ENCODE measurements at places on chromosomes 4 and X. TPM values are rescaled to one million over a fixed set of nuclear protein-coding genes. Genes with fewer than 3 reads are reported as not detected.

FAM13A gene
- 25.3 TPM for total RNA-seq

ATP11C gene
- 40.0 TPM for total RNA-seq

WDFY3 gene
- total RNA-seq, result 59.7 TPM

ASB12 gene
- total RNA-seq, result not detected

ADRA2C gene
- total RNA-seq, result 0.28 TPM

DNA sequence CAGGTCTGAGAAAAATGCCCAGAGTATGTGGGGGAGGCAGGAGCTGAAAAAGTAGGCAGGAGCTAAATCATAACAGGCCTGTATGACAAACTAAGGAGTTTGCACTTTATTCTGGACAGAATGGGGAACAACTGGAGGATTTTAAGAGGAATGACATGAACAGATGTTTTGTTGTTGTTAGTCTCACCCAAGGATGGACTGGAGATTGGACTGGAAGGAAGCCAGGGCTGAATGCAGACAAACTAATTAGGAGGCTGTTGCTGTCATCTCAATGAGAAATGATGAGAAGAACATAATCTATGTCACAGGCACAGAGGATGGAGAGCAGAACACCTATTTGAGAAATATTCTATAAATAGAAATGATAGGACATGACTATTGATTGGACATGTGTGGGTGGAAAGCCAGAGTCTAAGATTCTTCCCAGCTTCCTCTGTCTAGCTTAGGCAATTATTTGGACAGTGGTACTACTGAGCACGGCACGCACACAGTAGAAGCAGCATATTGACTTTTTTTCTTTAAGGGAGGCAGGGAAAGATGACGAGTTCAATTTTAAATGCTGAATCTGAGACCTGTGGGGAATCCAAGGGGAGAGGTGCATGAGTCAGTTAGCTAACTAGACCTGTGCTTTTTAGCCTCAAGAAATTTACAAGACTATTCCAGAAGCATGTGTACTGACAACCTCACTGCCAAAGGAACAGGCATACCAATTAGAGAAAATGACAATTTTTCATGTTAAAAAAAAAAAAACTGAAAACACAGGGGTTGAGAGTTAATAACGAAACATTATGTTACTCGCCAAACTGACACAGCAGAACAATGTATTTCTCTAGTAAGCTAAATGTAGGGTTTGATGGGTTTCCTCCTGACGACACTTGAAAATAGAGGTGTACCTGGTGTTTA lies 963 bp upstream of the USO1 start:
- DNase-seq, result peak; percentile 80

- no peak for DNase-seq
Measured at GRCh38 chrX:153750127-153750774, 13.8 kb upstream of the PLXNB3 start.

DNA sequence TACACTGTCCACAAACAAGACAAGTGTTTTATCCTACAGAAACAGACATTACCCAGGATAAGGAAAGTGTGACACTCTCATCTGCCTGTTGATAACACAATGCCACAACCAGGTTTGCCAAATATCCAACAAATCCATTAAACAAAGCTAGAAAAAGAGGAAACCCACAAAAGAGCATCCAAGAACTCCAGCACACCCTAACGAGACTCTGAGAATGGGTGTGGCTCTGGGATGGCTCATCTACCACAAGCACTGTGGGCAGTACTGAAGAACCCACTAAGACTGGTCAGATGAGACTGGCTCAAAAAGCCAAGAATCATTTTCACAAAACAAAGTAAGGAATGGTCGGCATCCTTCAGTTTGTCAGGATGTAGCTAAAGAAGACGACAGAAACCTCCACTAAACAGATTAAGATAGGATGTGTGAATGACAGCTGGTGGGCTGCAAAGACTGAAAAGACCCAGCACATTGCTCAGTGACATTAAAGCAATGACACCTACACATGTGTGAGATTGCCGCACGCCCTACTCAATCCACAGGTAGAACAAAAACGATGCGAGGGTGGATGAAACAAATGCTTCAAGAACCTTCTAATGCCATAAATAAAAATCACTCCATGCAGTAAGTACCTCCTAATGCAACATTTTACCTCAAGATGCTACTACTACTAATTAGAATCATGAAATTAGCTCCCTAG lies 14.7 kb downstream of the ATP8A1 start:
- no peak for DNase-seq

DNA sequence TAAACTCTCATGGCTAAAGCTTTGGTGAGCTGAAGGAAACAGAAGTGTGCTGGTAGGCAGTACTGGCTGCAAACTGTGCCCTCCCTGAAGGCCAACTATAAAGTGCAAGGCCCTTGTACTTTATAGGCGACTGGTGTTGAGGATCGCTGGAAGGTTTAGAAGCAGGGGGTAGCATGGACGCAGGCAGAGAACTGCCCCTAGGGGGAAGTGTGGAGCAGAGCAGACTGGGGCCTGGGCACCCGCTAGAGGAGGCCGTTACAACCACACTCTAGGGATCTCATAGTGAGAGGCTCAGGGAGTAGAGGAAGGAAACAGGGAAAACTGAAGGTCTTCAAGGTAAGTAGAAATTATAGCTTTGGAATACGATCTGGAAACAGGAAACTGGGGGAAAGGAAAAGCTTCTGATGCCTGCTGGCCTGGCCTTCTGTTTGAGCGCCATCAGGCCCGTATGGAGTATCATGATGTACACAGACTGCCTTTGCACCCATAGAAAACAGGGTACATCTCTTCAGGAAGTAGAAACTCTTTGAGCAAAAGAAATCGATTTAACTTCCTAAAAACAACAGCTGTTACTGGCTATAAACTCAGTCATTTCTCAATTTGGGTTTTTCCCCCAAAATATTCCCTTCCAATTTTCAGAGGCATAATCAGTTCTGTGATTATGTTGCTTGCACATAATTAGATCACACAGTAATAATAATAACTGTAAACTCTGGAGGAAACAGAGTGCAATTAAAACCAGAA lies 23.9 kb upstream of the TMSB4X start:
- DNase-seq, result no peak

- peak; percentile 19 for DNase-seq
Measured at GRCh38 chr4:109441862-109442458, 8.3 kb downstream of the SEC24B start.

GRCh38 chr4:33543941-33544450 lies 2700.3 kb downstream of the ARAP2 start:
- no peak for DNase-seq

GRCh38 chr4:33071535-33071934 lies 2351.4 kb downstream of the PCDH7 start:
- DNase-seq, result peak; percentile 1

DNA sequence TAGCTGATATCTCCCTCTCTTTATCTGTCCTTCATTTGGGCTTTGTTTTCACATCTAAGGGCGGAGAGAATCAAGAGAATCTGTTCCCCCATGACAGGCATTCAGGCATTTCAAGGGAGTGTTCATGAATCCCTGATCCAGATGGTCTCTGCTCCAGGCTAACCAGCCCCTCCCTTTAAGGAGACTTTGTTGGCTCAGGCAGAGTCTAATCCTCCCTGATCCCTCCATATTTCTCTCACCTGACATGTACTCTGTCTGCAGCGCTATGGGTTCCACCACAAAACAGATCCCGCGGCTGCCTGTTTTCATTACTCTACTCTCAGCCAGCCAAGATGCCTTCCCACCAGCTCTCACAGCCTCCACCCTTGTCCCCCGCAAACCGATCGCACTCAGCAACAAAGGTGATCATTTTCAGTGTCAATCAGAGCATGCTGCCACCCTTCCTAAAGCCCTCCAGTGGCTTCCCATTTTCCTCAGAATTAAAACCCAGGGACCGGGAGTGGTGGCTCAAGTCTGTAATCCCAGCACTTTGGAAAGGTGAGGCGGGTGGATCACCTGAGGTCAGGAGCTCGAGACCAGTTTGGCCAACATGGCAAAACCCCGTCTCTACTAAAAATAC lies 30.3 kb upstream of the SLC2A9 start:
- DNase-seq, result no peak

DNA sequence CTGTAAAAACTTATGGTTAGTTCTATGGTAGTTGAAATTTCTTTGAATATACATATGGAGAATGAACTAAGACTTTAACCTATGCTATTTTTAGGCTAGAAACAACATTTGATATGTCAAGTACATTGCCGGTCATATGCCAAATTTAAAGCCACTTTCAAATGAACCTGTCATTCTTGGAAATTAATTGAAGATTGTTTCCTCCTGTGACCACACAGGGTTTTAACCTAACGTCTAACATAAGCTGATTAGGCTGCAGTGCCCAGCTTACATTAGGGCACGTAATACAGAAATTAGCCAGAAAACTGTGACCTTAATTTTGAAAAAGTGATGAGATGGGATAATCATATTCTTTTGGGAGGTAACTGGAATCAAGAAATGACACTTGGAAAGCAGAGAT lies 645.9 kb downstream of the FSTL5 start:
- DNase-seq, result no peak

DNA sequence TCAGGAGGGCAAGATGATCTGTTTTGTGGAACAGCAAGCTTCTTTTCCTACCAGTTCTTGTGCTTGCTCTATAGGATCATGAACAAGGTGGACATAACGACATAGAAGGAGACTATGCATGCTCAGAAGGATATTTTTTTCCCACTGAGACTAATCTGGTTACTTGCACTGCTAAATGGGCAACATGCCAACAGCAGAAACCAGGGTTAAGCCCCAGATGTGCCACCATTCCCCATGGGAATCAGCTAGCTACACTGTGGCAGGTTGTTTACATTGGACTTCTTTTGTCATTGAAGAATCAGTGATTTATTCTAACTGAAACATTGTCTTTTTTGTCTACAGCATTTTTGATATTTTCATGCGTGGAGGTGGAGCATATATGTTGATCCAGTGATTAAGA lies 165.6 kb downstream of the C4orf33 start:
- DNase-seq, result no peak

GRCh38 chrX:40224658-40225057 lies 126.9 kb upstream of the BCOR start:
- no peak for DNase-seq

DNA sequence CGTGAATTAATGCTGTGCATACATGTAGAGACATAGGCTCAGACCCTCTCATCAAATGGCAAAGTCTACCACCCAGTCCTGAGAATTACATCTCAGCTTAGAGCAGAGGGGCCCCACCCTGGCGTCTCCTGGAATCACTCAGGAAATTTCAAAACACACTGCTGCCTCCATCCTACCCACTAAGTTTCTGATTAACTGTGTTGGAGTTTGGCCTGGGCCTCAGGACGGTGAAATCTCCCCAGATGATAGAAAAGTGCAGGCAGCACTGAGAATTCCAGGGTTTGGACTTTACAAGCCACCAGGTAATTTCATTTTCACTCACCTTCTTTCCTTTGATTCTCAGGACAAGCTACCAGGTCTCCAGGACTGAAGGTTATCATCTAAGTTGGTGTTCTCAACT lies 3.3 kb upstream of the FAM9C start:
- DNase-seq, result no peak

DNA sequence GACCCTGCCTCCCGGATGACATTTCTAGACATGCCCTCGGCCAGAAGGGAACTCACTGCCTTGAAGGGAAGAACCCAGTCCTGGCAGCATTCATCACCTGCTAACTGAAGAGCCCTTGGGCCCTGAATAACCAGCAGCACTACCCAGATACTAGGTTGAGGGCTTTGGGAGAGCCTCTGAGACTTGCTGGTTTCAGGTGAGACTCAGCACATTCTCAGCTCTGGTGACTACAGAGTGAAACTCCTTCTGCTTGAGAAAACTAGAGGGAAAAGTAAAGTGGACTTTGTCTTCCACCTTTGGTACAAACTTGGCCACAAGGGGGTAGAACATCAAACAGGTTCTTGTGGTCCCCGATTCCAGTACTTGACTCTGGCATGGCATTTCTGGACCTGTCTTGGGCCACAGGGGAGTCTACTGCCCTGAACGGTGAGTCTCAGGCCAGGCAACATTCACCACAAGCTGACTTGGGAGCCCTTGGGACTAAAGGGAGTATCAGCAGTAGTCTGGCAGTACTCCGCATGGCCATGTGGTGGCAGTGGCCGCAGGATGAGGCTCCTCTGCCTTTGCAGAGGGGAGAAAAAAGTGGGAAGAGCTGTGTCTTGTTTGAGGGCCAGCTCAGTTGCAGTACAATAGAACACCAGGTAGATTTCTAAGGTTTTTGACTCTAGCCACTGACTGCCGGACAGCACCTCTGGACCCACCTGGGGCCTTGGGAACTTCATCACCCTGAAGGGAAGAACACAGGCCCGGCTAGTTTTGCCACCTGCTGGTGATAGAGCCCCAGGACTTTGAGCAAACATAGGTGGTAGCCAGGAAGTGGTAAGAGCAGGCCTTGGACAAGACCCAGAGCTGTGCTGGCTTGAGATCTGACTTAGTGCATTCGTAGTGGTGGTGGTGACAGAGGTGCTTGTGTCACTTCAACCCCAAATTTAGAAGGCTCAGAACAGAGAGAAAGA lies 414.8 kb downstream of the OPHN1 start:
- peak; percentile 32 for DNase-seq

GRCh38 chr4:6716958-6717655 lies 1.1 kb downstream of the BLOC1S4 start:
- DNase-seq, result peak; percentile 34

GRCh38 chrX:39903937-39904336 lies 193.8 kb downstream of the BCOR start:
- DNase-seq, result peak; percentile 44

- no peak for DNase-seq
Measured at GRCh38 chr4:76800902-76801301, 97.0 kb downstream of the SOWAHB start.

DNA sequence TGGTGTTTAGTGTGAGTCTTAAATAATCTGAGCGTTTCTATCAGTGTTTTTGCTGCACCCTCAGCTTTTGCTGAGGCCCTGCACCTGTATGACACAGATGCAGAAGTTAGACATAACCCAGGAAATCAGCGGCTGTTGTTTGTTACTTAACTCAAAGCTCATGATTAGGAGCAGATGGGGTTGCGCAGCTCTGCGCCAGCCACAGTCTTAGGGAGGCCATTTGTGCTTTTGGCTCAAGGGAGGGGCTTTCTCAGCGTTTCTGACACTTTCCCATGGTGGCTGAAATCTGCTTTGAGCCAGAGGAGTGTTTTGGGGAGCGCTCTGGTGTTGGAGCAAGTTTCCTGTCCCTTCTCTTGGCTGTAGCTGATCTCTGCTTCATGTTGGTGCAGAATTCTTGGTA lies 433.8 kb downstream of the NAF1 start:
- no peak for DNase-seq

- no peak for DNase-seq
Measured at GRCh38 chr4:185598846-185599552, 63.7 kb upstream of the PDLIM3 start.

DNA sequence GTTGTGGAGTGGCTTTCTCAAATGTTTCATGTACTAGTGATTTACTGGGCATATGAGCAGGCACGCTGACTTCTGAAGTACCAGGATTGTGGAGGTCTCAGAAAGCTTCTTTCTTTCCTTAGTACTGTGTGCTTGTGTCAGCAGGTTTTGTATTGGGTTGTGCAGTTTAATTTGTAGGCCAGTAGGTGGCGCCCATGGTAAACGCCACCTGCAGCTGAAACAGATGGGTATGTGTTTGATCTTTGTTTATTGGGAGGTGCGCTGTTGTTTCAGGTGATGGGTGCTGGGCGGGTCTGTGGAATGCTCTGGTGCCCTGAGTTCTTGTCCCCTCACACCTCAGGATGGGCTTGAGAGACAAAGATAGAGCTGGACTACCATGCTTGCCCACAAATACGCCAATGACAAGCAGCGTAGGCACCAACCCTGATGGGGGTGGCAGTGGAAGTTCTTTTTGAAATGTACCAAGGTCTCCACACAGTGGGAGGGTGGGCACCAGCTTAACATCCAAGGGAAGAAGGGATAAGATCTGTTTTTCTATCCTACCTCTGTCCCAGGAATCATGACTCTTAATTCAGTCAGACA lies 141.5 kb downstream of the RPS6KA6 start:
- peak; percentile 38 for DNase-seq

GRCh38 chrX:121823406-121823805 lies 776.0 kb downstream of the GLUD2 start:
- no peak for DNase-seq

- no peak for DNase-seq
Measured at GRCh38 chrX:43589735-43590134, 66.4 kb upstream of the MAOA start.

Data from IMR-90 (cell line).